ENCODE measurements at places on chromosomes 5 and 9. TPM values are rescaled to one million over a fixed set of nuclear protein-coding genes. Genes with fewer than 3 reads are reported as not detected.
A peak's percentile ranks its signal among the peaks of the same experiment; 100 is the strongest.

DNA sequence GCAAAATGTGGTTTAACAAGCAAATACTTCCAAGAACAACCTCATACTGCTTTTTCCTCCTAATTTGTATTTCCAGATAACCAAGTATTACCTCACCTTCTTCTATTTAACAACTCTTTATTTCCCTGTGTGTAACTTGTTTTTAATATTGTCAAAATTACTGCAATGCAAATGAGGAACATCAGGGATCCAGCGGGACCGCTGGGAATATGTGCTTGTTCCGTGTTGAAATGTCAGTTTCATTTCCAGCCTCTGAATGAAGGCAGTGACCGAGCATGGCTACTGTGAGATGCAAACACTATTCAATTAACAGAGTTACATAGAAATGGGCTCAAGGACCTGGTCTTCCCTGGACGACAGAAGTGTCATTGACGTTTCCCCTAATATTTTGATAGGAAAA lies 110.8 kb upstream of the CTSL start:
- no peak for DNase-seq

DNA sequence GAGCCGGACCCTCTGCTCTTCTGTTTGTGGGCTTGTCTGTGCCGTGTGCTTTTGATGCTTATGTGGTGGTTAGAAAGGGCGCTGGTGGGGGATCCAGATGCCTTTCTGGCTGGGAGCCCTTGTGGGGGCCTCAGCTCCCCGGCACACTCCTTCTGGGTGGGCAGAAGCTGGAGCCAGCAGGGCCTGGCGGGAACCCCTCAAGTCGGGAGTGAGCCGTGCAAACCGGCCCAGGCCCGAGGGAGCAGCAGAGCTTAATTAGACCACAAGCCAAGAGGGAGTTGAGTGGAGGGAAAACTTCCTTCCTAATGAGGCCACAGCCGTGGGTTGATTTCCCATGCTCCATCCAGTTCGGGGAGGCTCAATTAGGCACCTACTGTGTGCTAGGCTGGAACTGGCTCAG lies 76.0 kb upstream of the RNU6ATAC start:
- DNase-seq, result no peak

GRCh38 chr5:37988454-37989046 lies 148.7 kb upstream of the GDNF start:
- no peak for DNase-seq

GRCh38 chr5:170522211-170523141 lies 18.7 kb downstream of the KCNIP1 start:
- DNase-seq, result no peak

DNA sequence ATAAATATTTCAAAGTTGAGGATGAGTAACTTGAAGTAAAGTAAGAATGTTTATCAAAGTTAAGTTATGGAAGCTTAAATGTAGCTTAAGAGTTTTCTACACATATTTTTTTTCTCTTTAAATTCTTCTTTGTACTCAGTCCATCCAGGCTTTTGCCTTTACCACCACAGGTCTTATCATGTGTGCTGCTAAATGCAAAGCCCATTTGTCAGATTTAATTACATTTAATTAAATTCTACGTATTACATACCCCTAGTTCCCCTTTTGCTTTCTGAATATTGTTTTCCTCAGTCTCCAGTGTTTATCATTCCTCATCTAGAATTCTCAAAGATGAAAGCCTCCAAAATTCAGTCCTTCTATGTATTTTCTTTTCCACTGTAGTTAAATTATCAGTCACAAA lies 1841.9 kb downstream of the EFNA5 start:
- DNase-seq, result no peak

DNA sequence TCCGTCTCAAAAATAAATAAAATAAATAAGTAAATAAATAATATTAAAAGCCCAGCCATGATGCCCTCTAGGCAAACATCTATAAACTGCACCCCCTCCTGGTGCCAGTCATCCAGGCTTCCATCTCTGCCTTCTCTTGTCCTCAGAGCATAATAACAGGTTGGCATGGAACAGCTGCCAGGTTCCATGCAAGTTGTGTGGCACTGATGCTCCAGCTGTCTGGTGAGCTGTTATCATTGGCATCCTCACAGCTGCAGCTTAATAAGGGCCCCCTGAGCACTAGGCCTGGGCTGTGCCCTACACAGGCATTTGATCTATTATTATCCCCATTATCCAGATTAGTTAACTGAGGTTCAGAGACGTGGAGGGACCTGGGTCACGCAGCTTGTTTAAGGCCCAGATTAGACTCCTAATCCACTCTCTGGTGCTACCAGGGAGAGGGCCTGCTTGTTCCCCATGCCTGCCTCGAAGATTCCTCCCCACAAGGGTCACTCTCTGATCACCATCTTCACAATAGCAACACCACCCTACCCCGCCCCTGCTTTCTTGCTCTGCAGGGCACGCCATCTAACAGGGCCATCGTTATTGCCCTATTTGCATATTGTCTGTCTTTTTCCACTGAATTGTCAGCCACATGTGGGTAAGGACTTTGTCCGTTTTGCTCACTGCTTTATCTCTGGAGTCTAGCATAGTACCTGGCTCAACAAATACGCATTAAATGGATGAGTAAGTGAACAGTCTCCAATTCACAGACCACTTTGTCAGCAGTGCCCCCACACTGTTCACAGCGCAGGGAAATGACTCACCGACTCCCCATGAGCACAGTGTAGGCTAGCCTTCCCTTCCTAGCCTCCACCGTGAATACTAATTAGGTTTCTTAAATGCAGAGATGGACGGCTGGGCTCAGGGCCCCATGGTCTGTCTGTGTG lies 1.5 kb upstream of the DNM1 start:
- no peak for DNase-seq

DNA sequence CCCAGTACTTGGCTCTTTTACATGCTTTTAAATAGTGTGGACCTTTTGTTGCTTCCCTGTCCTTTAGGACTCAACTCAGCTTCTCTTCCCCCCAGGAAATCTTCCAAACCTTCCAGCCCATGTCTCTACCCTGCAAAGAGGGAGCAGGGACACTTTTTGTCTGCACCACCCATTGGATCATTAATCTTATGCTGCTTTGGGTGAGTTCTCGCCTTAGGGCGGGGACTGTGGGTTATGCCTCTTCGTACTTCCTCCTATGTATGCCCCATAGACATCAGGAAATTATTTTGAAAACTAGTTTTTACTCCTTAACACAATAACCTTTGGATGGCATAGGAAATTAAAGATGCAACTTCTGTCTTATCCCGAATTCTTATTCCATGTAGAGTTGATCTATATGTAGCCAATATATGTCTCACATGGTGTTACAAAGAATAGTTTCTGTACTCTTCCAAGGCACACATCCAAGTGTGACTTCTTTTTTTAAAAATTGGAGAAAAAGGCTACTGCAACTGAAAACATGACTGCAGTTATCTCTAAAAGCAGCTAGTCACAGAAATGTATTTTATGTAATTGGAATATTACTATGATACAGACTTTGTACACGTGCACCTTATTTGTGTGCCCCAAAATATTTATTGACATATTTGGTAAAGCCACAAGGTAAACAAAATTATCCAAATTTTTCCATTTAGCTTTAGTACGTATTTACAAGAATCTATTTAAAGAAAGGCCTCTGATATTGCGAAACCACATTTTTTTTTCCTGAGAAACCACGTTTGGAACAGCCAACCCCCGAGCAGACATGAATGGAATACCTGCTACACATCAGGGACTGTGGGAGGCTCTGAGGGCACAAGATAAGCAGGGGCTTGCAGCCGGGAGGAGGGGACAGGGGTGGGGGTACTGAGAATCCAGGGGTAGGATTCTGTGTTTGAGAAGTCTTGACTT lies 133.6 kb downstream of the WDR41 start:
- no peak for DNase-seq

DNA sequence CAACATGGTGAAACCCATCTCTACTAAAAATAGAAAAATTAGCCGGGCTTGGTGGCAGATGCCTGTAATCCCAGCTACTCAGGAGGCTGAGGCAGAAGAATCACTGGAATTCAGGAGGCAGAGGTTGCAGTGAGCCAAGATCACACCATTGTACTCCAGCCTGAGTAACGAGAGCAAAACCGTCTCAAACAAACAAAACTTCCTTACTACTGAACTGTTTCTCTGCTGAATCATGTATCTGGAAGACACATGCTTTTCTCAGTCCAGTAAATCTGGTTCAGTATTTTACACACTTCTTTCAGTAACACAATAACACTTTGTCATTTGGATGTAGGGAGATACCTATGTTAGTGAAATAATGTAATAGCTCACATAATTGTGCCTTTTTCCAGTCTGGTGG lies 7.9 kb downstream of the TRMT10B start:
- no peak for DNase-seq

DNA sequence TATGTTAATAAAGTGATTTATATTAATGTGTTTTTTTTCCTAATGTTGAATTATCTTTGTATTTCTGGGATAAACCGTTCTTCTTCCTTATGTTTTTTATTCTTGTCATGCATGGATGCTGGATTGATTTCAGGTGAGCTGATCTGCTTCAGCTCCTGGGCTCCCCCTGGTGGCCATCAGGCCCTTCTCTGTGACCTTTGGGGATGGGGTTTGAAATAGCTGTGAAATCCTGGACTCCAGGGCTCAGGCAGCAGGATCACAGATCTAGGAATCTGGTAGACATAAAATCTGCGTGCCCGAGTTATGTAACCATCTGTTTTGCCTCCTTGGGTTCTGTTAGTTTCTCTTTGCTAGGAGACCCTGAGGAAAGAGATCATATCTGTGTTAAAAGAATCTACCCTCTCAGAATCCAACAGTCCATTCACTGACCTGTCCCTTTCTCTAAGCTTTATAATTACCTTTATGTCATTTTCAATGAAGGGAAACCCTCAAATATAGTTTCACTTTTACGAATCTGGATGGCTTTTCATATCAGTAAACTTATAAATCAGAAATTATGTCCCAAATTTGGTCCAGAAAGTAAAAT lies 12.2 kb upstream of the OR13J1 start:
- peak; percentile 92 for DNase-seq

DNA sequence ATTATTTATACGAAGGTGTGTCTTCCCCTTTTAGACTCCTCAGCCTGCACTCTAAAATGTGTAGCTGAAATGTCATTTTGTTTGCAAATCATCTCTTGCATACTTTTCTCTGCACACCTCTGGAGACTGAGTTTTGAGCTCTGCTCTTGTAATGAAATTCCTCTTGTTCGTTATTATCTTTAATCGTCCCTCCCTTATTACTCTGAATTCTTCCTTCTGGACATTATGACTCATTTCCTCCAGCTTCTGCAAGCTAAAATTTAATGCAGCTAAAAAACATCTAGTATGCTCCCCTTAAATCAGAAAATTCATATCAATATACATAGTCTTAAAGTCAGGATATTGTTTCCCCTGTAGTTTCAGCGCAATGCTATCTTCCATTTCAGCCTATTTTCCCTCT lies 13.5 kb downstream of the ISL1 start:
- no peak for DNase-seq

GRCh38 chr9:16867576-16868311 lies 2.7 kb downstream of the BNC2 start:
- DNase-seq, result no peak

DNA sequence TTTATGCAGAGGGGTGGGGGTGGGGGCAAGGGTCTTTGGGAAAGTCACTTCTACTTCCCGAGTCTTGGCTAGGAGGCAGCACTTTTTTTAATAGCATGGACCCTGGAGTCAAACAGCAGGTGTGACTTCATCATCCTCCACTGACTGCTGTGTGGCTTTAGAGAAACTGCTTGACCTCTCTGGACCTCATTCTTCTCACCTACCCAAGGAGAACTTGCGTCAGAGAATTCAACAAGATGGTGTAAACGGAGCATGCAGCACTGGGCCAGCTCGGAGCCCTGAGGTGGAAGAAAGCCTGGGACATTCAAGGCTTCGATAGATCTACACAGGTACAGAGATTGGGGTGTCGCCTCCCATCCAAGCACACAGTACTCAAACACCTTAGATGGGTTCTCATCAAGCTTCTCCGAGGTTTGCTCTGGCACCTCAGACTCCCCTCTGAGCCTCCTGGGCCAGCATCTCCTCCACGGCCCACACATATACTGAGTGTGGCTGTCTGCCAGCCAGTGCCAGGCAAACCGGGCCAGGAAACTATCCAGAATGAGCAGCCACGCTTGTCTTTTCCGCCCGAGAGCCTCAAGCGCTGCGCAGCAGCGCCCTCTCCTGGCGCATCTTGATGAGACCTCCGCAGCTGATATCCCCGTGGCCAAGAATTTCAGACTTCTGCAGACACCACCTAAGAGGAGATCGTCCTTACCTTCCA lies 4.6 kb upstream of the SLC25A48 start:
- DNase-seq, result no peak

GRCh38 chr5:44412286-44412685 lies 23.1 kb upstream of the FGF10 start:
- DNase-seq, result no peak

DNA sequence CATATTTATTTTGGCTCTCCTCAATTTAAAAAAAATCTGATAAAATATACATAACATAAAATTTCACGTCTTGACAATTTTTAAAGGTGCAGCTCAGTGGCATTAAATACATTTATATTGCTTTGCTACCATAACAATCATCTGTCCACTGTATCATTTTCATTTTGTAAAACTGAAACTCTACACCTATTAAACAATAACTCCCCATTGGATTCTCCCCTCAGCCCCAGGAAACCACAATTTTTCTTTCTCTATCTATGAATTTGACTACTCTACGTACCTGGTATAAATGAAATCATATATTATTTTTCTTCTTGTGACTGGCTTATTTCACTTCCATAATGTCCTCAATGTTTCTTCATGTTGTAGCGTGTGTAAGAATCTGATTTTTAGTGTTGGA lies 563.5 kb downstream of the PRR16 start:
- DNase-seq, result no peak

GRCh38 chr9:70927530-70927929 lies 193.9 kb downstream of the TRPM3 start:
- no peak for DNase-seq

DNA sequence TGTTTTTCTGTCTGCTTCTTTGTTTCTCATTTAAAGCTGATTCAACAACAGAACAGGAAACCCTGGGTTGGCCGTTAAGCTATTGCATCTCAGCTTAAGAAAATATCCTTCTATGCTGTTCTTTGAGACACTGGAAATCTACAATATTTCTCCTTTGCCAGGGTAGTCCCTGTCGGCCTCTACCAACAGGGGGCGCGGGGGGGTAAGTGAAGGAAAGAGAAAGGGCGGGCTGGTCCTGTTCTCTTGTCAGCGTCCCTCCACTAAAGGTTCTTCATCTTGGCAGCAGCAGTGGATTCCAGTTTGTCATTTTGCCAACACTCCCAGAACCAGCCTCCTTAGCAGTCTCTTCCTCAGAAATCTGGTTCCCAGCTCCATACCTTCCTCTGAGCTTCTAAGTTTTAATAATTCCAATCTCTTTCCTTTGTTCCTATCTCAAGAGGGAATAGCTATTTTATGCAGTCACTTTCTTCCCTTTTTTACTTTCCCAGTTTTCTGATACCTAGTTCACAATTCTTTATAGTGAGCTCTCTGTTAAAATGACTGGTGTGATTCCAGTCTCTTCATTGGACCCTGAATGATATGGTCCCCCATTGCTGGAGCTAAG lies 222.3 kb downstream of the GLIS3 start:
- DNase-seq, result no peak

GRCh38 chr5:103295424-103295823 lies 36.9 kb downstream of the MACIR start:
- no peak for DNase-seq

KIF4B gene
- total RNA-seq, result 0.17 TPM

SPINK4 gene
- total RNA-seq, result not detected

INSYN2B gene
- total RNA-seq, result 5.5 TPM

URM1 gene
- 53.3 TPM for total RNA-seq

GRIN1 gene
- total RNA-seq, result not detected

GABRA6 gene
- total RNA-seq, result not detected

OR13C2 gene
- not detected for total RNA-seq

IL4 gene
- total RNA-seq, result not detected

PHF24 gene
- 0.67 TPM for total RNA-seq

NPR3 gene
- total RNA-seq, result 20.3 TPM

Data from spleen (tissue), 13 donors.